ENCODE measurements at places on chromosomes 16 and 17. TPM values are rescaled to one million over a fixed set of nuclear protein-coding genes. Genes with fewer than 3 reads are reported as not detected.

- no peak for DNase-seq
Measured at GRCh38 chr16:87556941-87557459, 45.3 kb upstream of the JPH3 start.

Gene ACLY
- 133 TPM for total RNA-seq

DNA sequence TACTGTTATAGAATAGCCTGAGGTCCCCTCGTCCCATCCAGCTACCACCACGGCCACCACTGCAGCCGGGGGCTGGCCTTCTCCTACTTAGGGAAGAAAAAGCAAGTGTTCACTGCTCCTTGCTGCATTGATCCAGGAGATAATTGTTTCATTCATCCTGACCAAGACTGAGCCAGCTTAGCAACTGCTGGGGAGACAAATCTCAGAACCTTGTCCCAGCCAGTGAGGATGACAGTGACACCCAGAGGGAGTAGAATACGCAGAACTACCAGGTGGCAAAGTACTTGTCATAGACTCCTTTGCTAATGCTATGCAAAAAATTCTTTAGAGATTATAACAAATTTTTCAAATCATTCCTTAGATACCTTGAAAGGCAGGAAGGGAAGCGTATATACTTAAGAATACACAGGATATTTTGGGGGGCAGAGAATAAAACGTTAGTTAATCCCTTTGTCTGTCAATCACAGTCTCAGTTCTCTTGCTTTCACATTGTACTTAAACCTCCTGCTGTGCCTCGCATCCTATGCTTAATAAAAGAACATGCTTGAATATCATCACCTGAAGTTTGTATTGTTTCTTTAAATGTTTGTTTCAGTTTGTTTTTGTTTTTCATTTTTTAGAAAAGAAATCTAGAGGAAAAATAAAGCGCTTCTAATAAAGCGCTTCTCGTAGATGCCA, 388.3 kb downstream of the MAF start:
- DNase-seq: no peak

Gene ZP2
- not detected for total RNA-seq

Gene HBA1
- total RNA-seq: 109 TPM

Gene RPL23
- total RNA-seq: 3,293 TPM

Gene GNG13
- total RNA-seq: not detected

GRCh38 chr16:85778873-85779272, 20.5 kb downstream of the EMC8 start:
- no peak for DNase-seq

Gene TPSD1
- not detected for total RNA-seq

Measured in activated B cell treated with CpG ODN at 0.5 μM for 24 hours (primary cell).